Kidney (tissue), 22 donors: ENCODE measurements at places on chromosomes 13 and 19. TPM values are rescaled to one million over a fixed set of nuclear protein-coding genes. Genes with fewer than 3 reads are reported as not detected.

- no peak for DNase-seq
Measured at GRCh38 chr13:32316028-32316339, 676 bp downstream of the BRCA2 start.

- DNase-seq = peak; percentile 64
Measured at GRCh38 chr19:771332-771785, 20.4 kb downstream of the MISP start.

GRCh38 chr19:18464646-18465045, 26.7 kb upstream of the ISYNA1 start:
- peak; percentile 91 for DNase-seq

- DNase-seq = no peak
Measured at GRCh38 chr13:58704953-58705352, 1073.4 kb downstream of the PCDH17 start.

DNA sequence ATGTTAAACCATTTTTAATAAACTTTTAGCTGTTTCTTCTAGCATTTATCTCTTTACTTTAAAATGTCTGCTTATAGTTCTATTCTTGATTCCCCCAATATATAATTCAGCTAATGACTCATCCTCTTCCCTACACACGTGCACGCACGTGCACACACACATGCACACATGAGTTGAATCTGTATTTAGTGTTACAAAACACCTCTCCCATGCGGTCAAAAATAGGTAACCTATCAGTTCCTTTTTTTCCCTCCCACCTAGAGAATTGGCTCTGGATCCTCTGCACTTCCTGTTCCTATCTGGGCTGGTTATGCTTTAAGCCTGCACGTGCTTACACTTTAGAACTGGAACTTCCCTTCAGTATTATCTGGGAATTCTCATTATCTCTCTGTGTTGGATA, 144.1 kb downstream of the PAN3 start:
- DNase-seq = no peak

- no peak for DNase-seq
Measured at GRCh38 chr13:113766035-113766800, 7.2 kb downstream of the TMEM255B start.

DNA sequence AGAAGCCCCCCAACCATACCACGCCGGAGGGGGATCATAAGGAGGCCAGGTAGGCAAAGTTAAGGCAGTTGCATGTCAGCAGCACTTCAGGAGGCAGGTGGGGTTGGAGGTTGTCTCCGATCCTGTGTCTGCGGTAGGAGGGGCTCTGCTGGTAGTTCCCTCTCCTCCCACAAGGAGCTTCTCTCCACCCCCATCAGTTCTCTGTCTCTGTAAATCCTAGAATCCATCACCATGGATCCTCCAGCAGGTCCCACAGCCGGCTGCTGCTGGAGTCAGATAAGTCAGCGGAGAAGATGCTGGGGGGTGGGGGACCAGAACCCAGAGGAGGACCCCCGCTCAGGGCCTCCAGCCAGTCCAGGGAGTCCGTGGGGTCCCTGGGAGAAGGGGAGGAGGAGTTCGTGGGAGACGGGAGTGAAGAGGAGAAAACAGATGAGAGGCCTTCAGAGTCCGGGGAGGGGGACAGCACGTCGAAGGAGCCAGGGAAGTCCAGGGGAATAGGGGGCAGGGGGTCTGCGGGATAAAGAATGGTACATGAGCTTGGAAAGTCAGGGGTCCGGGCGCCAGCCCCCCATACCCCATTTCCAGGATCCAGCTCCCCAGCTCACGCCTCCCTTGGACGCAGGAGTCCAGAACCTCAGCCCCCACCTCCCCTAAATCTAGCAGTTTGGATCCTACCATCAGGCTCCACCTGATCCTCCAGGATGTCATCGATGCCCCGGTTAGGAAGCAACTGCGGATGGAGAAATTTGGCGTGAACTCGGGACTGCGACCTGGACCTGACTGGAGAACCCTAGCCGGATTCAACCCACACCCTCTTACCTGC, 6.3 kb downstream of the MAMSTR start:
- DNase-seq = no peak

- no peak for DNase-seq
Measured at GRCh38 chr19:4115818-4116385, 8.0 kb downstream of the MAP2K2 start.

DNA sequence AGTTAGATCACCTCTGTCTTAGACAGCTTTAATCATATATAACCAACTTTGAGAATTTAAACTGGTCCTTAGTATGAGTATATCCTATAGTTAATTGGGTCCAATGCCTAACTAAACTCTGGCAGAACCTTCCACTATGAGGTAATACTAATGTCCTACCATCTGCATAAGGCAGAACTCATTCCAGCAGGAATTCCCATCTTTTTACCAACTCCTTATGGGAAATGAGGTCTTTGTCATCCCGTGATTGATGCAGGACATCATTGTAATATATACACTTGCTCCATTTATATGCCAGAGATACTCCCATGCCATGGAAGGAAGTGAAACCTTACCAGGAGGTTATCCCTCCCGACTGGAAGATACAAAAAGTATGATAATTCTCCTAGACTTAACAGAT, 2.8 kb downstream of the KCTD4 start:
- DNase-seq = no peak

The CEACAM3 gene
- total RNA-seq = 0.69 TPM

The LGALS14 gene
- total RNA-seq = not detected

The ZNF587B gene
- total RNA-seq = 23.6 TPM

The DAZAP1 gene
- total RNA-seq = 98.5 TPM

The ZNF99 gene
- 0.25 TPM for total RNA-seq
